ENCODE measurements at places on chromosomes 2 and 18.

GRCh38 chr2:43345391-43345813, 119.0 kb upstream of the ZFP36L2 start:
- peak; percentile 5 for DNase-seq

DNA sequence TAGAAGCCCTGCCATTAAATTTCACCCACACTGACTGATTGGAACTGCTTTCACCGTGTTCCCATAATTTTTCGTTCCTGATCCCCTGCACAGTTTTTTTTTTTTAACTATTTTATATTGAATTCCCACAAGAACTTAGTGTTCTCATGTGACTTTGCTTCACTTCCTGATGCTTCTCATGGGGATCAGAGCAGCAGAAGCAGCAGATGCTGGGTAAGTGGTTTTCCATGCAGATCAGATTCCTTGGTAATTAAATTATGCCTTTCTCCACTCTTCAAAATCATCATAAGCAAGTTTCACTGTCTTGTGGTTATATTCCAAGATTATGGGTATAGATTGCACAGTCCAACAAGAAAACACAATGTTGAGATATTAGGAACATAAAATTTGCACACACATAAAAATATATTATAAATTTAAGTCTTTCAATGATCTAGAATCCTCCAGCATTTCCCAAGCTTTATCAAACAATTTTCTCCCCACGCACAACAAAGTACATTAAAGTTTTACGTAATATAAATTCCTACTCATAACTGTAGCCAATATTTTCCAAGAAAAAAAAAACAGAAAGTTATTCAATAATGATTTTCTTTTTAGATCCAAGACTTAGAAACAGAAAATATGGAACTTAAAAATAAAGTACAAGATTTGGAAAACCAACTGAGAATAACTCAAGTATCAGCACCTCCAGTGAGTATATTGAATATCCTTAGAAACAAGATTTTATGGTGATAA, 277.9 kb downstream of the GULP1 start:
- no peak for DNase-seq

- no peak for DNase-seq
Observed at GRCh38 chr18:74501386-74501785, 5.2 kb downstream of the CNDP2 start.

DNA sequence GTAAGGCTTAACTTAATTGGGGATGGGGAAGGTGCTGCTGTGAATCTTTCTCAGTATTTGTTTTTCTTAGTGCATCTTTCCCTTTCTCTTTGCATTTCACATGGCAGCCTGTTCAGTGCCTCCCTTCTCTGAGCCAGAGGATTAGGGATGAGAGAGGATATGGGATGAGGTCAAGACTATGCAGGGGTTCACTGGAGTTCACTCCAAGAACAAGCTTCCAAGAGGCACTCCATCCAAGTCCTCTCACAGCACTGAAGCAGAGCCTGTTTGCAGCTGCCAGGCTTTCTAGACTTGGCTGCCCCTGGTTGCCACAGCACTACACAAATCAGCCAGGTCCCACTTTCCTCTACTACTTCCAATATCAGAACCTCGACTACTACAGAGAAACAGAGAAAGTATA, 80.3 kb upstream of the GYPC start:
- DNase-seq, result no peak

DNA sequence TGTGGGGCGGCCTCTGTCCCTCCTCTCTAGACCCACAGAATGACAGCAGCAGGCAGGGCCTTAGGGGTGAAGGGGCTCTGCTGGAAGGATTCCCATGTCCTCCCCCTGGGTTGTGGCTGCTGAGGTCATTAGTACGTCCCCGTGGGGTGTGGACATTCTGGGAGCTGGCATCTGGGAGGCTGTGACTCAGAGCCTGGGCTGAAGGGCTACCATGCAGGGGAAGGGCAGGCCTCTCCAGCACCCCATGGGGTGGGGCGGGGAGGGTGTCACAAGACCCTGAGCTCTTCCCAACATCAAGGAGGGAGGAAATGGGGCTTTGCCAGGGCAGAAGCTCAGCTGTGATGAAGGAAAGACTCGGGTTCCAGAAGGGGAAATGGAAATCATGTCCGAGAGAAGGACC, 105.8 kb upstream of the SMAD2 start:
- no peak for DNase-seq

Measured in NCI-H1092 treated with DMSO at 0.1 percent for 48 hours (cell line).